ENCODE measurements at places on chromosomes 5 and 9.

DNA sequence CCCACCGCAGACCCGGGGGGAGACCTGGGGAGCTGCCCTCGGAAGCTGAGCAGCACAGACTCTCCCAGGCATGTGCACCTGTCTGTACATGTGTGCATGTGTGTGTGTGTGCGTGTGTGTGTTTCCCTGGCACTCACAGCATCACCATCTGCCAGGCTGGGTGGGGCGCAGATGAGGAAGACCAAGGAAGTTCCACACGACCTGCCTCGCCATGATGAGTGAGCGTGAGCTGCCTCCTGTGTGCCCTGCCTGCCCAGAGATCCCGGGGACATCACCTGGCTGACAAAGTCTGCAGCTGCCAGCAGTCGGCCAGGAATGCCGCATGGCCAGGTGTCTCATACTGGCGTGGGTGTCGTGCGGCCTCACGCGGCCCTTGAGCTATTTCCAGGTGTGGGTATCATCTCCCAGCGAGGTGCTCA lies 4.0 kb upstream of the GPSM1 start:
- no peak for DNase-seq

GRCh38 chr9:21579247-21579671 lies 97.1 kb upstream of the IFNE start:
- DNase-seq: no peak

- DNase-seq: peak; percentile 71
These were observed at the start of gene ELOVL7 for GRCh38 chr5:60843936-60844905. TSS of gene ELOVL7 (minus strand) at chr5:60844269. CDS start at chr5:60787397, 56,872 bp downstream.

GRCh38 chr9:74173284-74173683 lies 323.9 kb upstream of the RORB start:
- DNase-seq: no peak

DNA sequence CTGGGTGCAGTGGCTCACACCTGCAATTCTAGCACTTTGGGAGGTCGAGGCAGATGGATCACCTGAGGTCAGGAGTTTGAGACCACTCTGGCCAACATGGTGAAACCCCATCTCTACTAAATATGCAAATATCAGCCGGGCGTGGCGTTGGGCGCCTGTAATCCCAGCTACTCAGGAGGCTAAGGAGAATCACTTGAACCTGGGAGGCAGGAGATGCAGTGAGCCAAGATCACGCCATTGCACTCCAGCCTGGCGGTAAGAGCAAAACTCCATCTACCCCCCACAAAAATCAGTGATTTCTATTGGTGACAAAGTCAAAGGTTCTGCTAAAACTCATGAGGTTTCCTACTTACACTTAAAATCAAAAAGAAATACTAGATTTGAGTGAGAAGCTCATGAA lies 18.8 kb downstream of the CSNK1A1 start:
- DNase-seq: no peak

DNA sequence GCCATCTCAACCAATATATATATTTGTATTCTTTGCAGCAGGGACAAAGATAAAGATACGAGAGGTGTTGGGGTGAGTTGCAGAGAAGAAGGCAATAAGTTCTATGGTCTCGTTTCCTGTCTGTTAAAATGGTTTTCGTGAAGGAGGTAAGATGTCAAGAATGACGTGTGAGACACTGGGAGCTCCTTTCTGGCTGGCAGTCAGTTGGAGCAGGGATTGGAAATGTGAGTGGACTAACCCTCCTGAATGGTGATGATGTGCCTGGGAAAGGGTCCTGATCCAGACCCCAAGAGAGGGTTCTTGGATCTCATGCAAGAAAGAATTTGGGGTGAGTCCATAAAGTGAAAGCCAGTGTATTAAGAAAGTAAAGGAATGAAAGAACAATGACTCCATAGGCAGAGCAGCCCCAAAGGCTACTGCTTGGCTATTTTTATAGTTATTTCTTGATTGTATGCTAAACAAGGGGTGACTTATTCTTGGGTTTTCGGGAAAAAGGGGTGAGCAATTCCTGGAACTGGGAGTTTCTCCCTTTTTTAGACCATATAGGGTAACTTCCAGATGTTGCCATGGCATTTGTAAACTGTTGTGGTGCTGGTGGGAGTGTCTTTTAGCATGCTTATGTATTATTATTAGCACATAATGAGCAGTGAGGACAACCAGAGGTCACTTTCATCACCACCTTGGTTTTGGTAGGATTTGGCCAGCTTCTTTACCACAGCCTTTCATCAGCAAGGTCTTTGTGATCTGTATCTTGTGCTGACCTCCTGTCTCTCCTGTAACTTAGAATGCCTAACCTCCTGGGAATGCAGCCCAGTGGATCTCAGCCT lies 53.7 kb downstream of the SPATA31C2 start:
- no peak for DNase-seq

- no peak for DNase-seq
These were observed 3.9 kb upstream of the NKD2 start for GRCh38 chr5:1004461-1005248.

- DNase-seq: no peak
These were observed 381.6 kb downstream of the EFNA5 start for GRCh38 chr5:107289030-107289714.

GRCh38 chr5:3597167-3598007 lies 1.8 kb downstream of the IRX1 start:
- no peak for DNase-seq

DNA sequence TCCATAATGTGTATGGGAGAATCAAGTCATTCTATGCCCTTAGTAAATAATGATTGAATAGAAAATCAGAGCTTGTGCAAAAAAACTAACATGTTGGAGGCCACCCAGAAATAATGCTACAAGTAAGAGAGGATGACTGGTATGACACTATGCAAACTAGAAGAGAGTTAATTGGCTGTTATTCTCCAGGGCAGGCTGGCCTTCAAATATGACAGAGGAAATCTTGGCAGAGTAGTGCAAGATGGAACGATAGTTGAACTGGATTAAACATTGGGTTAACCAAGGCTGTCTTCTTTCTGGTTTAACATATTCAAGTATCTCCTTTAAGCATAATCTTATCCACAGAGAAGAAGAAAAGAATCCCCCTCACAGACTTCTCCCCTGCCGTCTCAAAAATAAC lies 196.1 kb downstream of the MPDZ start:
- DNase-seq: no peak

GRCh38 chr5:35781181-35781790 lies 75.4 kb upstream of the IL7R start:
- DNase-seq: no peak

GRCh38 chr9:89372979-89373378 lies 54.7 kb downstream of the SECISBP2 start:
- no peak for DNase-seq

All from left forelimb (tissue), 1 donor.